ENCODE measurements at places on chromosomes 12 and 14. TPM values are rescaled to one million over a fixed set of nuclear protein-coding genes. Genes with fewer than 3 reads are reported as not detected.

Gene PGF
- total RNA-seq, result 2.3 TPM

Gene FAM186B
- total RNA-seq, result 0.46 TPM

Gene FOXG1
- 0.07 TPM for total RNA-seq

Gene CFAP54
- 0.24 TPM for total RNA-seq

Gene LHX5
- 2.1 TPM for total RNA-seq

GRCh38 chr14:100400115-100400514, 77.0 kb downstream of the SLC25A47 start:
- no peak for DNase-seq
- H3K4me1 ChIP-seq, result peaks cover 10% of the 10 kb centered on the region
- peaks cover 4% of the 10 kb centered on the region for H3K36me3 ChIP-seq
- no peaks in the 10 kb centered on the region for H3K27me3 ChIP-seq

GRCh38 chr12:100755186-100755585, 39.4 kb upstream of the ANO4 start:
- no peak overlapping the region for H3K27ac ChIP-seq
- no peaks in the 10 kb centered on the region for H3K4me1 ChIP-seq
- DNase-seq, result no peak
- peaks cover 7% of the 10 kb centered on the region for H3K36me3 ChIP-seq

DNA sequence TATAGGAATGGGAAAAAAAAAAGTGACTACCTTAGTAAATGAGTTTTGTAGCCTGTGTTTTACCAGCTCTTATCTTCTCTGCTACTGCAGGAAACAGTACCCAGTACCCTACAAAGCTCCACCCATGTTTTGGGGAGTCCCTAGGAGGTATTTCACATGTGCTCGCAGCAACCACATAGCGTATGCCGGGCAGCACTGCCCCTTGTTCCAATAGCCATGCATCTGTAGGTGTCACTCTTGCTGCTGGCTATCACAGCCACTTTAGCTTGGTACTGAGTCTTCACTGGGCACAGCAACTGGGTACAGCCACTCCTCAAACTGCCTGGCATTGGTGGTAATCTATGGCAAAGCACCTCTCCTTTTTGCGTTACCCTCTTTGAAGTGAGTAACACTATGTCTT, 2.0 kb upstream of the MDM1 start:
- H3K36me3 ChIP-seq, result no peaks in the 10 kb centered on the region
- no peak overlapping the region for H3K4me3 ChIP-seq
- no peak overlapping the region for H3K27ac ChIP-seq
- DNase-seq, result peak; percentile 51
- H3K27me3 ChIP-seq, result no peaks in the 10 kb centered on the region

GRCh38 chr12:77152623-77153193, 87.3 kb upstream of the E2F7 start:
- no peak for DNase-seq
- no peak overlapping the region for H3K4me3 ChIP-seq
- H3K4me1 ChIP-seq, result no peaks in the 10 kb centered on the region
- no peaks in the 10 kb centered on the region for H3K27me3 ChIP-seq
- H3K27ac ChIP-seq, result no peak overlapping the region

DNA sequence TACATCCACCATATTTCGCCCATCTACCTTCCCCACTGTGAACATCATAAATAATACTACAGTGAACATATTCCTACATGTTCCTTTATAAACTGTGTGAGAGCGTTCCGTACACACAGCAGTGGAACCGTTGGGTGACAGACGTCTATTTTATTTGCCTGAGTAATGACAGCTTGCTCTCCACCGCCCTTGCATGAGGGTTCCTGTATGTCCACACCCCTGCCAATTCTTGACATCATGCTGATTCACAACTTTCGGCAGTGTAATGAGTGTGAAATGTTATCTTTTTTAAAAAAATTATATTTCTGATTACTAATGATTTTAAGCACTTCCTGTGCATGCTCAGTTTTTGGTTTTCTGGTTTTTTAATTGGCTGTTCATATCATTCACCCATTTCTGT, 4.3 kb upstream of the RAD52 start:
- no peak for DNase-seq
- no peaks in the 10 kb centered on the region for H3K27me3 ChIP-seq
- no peak overlapping the region for H3K27ac ChIP-seq
- H3K4me1 ChIP-seq, result no peaks in the 10 kb centered on the region
- no peak overlapping the region for H3K4me3 ChIP-seq
- H3K36me3 ChIP-seq, result 0 out of 2 replicates have a peak, but pooled peaks cover 4% of the 10 kb centered on the region

All from H9 (cell line).